ENCODE measurements at places on chromosomes 3 and 15.

GRCh38 chr3:8597219-8597853 is 47.3 kb downstream of the SSUH2 start:
- no peak for DNase-seq

GRCh38 chr3:3296979-3297381 is 117.5 kb upstream of the CRBN start:
- no peak for DNase-seq

DNA sequence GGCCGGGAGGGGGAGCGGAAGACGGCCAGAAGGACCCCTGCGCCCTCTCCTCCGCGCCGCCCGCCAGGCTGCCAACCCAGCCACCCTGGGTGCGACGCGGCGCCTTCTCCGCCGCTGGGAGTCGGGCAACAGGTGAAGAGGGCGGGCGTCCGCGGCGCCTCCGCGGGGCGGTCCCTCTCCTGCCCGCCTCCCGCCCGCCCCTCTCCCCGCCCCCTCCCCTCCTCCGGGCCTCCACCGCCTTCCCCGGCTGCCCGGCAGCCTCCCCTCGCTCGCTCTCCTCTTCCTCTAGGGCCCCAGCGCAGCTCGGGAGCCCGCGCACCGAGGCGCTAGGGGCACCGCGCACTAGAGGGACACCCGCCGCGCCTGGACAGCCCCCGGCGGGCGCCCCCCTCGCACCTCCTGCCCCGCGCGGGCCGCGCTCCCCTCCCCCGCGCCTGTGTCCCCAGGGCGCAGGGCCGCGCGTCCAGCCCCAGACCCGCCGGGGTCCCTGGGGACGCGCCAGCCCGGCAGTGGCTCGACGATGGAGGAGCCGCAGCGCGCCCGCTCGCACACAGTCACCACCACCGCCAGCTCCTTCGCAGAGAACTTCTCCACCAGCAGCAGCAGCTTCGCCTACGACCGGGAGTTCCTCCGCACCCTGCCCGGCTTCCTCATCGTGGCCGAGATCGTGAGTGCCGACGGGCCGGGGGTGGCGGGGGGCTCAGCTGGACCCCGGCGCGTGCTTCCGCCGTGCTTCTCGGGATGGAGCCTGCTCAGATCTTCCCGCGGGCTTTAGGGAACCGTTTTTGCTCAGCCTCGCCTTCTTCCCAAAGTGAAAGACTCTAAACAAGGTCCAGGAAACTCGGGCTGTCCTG is at the start of gene CMTM8:
CMTM8 (plus strand) TSS at position 228 of the 854 bp plus-strand sequence; CDS start at position 521, 293 bp downstream.
- peak; percentile 72 for DNase-seq

GRCh38 chr3:47976135-47976732 is 40.0 kb downstream of the MAP4 start:
- no peak for DNase-seq

DNA sequence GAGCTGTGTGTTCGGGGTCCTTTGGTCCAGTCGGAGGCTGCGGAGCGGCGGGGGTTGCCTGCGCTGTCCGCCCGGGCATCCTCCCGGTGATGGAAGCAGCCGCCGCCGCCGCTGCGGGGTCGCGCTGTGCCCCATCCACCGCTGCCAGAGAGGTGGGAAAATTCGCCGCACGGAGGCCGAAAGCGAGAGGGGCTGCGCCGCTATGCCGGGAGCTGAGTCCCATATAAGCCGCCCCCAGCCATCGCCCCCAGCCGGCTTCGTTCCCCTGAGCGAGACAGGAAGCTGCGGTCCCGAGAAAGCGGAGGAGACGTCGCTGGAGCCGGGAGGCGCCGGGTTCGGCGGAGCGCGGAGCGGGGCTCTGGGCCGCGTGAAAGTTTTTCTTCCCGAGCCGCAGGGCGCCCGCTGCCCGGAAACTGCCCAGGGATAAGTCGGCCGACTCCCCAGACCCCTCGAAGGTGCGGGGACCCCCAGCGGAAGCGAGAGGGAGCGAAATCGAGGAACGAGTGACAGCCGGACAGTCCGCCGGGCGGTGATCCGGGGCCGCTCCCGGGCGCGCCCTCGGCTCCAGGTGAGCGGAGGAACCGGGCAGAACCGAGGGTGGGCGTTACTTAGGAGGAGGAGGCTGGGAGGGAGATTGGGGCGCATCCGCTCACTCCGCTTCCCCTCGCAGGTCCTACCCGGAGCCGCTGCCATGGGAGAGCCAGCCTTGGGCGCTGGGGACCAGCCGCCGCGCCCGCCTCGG is 574 bp downstream of the CHST2 start:
- DNase-seq: peak; percentile 33

DNA sequence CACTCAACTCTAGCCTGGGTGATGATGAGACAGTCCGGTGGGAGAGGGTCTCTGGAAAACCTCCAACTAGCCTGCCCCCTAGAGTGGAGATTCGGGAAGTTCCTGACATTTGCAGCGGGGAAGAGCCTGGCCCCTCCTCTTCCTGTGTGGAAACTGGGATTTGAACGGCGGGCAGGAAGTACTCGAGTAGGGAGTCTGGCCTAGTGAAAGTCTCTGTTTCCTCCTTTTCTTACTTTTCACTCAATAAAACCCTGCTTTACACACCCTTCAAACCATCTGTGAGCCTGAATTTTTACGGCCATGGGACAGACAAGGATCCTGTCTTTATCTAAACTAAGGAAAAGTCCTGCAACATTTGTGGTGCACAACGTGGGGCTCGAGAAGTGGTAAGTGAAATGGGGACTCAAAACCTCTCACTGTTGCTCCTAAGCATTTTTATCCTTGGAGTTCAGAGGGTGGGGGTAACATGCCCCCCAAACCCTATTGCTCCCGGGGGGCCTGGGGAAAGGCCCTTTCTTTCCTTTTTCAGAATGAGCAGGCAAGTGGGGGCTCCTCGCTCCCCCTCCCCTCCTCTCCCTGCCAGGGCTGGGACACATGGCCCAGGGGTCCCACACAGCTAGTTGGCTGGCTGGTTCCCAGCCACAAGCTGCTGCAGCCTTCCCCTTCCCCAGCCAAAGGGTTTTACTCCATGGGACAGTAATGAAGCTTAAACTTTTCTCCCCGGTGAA is 224.7 kb upstream of the GBE1 start:
- DNase-seq: no peak

- DNase-seq: no peak
These were observed 282.6 kb downstream of the VPS13C start for GRCh38 chr15:61777689-61778088.

DNA sequence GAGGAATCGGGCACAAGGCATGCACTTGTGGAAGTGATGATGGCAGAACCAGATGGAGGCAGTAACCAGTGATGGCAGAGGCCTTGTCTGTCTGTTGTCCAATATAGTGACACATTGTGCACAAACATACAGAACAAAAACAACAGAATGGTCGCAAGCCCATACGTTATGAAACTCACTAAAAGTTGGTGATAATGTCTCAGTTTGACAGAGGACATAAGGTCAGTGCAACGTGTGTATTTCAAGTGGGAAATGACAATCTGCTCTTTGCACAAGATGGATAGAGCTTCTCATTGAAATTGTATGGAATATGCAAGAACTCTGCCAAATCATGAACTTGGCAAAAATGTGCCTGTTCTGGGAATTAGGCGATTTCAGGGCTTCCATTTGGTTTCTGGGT is 169.2 kb downstream of the EPHB1 start:
- no peak for DNase-seq

DNA sequence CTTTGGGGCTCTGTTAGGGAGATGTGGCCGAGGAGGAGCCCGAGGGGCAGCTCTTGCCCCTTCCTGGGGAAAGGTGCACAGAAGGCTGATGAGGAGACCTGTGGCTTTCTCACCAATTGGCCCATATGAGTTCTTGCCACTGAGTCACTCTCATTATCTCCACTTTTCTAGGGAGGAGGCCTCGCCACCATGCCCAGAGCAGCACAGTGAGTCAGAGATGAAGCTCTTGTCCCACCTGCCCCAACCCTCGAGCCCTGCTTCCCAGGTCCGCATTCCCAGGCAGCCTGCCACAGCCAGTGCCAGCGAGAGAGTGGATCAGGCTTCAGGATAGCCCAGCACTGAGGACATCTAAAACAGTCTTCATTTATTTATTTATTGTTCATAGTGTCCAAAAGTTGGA is 53.5 kb downstream of the AMOTL2 start:
- no peak for DNase-seq

- DNase-seq: no peak
These were observed 67.8 kb upstream of the ATP13A3 start for GRCh38 chr3:194554473-194555123.

DNA sequence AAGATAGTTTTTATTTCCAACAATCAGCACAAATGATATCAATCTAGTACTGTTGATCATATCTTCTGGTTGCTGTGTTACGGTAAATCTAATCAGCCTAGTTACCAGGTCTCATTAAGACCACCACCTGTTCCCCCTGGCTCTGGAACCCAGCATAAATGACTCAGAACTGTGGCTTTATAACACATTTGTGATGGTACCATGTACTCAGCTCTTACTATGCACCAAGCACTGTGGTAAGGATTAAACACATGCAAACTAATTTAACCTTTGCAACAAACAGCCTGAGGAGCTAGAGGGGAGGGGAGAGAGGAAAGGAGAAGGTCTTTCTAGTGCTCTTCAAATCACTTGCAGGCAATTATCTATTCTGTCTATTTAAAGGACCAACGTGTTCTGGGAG is 173.9 kb upstream of the LMCD1 start:
- no peak for DNase-seq

GRCh38 chr3:143120716-143121240 is 1.2 kb downstream of the CHST2 start:
- peak; percentile 37 for DNase-seq

GRCh38 chr3:40302784-40303183 is 6.7 kb upstream of the EIF1B start:
- DNase-seq: no peak

- DNase-seq: peak; percentile 38
These were observed 880 bp downstream of the PPP4R2 start for GRCh38 chr3:72997421-72997961.

DNA sequence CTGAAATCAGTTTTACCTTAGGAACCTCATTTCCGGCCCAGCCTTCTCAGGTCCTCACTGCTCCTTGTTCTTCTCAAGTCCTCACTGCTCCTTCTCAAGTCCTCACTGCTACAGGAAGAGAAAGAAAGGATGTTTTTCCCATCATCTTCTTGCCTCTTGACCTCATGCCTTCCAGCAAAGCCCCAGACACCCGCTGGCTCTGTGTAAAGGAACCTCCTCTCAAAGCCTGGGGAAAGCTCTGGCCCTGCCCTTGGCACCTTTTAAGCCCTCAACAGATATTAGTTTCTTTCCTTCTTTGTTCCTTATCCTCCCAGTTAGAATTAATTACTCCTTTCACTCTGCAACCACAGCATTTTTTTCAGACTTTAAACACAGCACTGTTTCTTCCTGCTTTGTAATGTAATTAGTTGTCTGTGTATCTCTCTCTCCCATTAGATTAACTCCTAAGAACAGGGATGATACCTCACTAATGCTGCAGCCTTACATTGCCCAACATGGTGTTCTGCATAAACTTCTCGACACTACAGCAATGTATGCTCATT is 4.0 kb upstream of the WDR49 start:
- no peak for DNase-seq

- DNase-seq: no peak
These were observed 4.2 kb upstream of the NPHP3 start for GRCh38 chr3:132726341-132726823.

DNA sequence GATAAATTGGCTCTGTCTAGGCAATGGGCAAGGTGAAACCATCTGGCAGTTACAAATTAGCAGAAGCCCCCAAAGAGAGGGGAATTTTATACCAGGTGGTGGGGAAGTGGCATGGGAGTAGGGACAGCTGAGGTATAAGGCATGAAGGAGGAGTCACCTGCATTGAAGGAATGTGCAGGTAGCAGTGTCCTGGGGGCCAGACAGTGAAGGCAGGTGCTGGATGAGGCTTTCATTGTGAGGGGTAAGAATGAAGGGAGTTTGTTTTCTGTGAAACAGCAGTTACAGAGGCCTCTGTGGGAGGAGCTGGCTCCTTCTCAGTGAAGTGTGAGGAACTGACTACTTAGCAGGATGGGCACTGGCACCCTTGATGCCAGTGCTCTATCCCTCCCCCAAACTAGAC is 19.1 kb upstream of the PXYLP1 start:
- no peak for DNase-seq

- no peak for DNase-seq
These were observed 11.7 kb downstream of the ARHGEF26 start for GRCh38 chr3:154132777-154133375.

- DNase-seq: no peak
These were observed 43.7 kb downstream of the ISL2 start for GRCh38 chr15:76380249-76380648.

DNA sequence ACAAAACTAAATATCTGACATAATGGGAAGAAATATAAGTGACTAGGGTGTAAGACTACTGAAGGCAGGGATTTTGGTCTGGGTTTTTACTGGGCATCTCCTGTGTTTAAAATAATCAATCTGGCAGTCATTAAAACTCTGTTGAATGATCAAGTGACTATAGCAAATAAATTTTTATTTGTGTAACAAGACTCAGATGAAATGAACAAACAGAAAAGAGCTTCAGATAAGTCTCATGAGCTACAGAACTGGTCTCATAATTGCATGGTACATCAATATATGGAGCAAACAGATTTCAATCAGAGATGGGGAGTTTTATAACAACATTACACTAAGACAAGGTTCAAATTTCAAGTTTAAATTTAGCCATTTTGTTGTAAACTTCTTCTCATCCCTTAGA is 372.5 kb downstream of the PLCL2 start:
- DNase-seq: no peak

DNA sequence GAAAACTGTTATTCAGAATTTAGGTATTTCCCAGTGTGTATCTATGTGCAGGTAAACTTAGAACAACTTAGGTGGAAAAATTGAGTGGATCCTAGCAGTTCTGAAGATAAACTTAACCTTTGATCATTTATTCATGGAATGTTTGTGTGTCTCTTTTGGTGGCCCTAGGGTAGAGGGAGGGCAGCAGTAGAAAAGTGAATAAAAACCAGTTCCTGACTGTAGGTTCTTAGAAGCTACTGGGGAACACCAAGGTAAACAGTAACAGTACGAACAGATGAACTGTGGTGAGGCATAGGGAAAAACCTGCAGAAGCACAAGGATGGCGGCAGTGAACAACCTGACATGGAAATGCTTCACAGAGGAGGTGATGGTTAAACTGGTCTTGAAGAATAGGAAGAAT is 2.5 kb downstream of the SNRK start:
- no peak for DNase-seq

GRCh38 chr3:134666885-134667284 is 16.1 kb upstream of the KY start:
- DNase-seq: no peak

DNA sequence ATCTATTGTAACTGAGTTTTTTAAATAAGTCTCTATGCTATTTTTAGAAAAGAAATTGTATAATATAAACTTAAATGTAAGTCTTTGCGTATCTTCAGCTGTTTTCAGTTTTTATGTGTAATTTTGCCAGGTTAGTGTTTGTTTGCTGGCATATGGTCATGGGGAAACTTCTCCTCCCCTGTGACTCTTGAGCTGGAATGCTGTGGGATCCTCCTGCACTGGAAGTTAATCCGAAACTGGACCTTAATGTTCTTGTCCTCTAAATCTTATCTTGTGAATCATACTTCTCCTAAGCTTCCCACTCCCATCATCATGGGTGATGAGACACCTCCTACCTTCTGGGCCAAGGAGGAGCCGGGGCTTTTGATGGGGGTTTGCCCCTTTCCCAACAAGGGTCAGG is 52.4 kb upstream of the CHST2 start:
- no peak for DNase-seq
